A673 (cell line): ENCODE measurements at places on chromosomes 11 and 22. TPM values are rescaled to one million over a fixed set of nuclear protein-coding genes. Genes with fewer than 3 reads are reported as not detected.

- DNase-seq = no peak
Observed at GRCh38 chr22:32695451-32695891, 106.0 kb upstream of the TIMP3 start.

GRCh38 chr11:88631497-88631896, 294.0 kb upstream of the CTSC start:
- DNase-seq = no peak

Gene NRIP3
- total RNA-seq = 1.6 and 2.2 TPM in 2 replicates

Gene MMP3
- 1.1 and 1.3 TPM in 2 replicates for total RNA-seq

Gene PATE3
- total RNA-seq = not detected in 2 replicates
